ENCODE measurements at places on chromosomes 5 and 9.
A peak's percentile ranks its signal among the peaks of the same experiment; 100 is the strongest.

- DNase-seq, result no peak
These were observed 129.7 kb downstream of the CEMIP2 start for GRCh38 chr9:71638627-71639026.

GRCh38 chr9:110028676-110029075, 179.3 kb downstream of the C9orf152 start:
- DNase-seq, result peak; percentile 52

- DNase-seq, result peak; percentile 50
These were observed 764 bp downstream of the CAMLG start for GRCh38 chr5:134738963-134739661.

GRCh38 chr5:133990396-133990795, 14.4 kb downstream of the VDAC1 start:
- DNase-seq, result no peak

DNA sequence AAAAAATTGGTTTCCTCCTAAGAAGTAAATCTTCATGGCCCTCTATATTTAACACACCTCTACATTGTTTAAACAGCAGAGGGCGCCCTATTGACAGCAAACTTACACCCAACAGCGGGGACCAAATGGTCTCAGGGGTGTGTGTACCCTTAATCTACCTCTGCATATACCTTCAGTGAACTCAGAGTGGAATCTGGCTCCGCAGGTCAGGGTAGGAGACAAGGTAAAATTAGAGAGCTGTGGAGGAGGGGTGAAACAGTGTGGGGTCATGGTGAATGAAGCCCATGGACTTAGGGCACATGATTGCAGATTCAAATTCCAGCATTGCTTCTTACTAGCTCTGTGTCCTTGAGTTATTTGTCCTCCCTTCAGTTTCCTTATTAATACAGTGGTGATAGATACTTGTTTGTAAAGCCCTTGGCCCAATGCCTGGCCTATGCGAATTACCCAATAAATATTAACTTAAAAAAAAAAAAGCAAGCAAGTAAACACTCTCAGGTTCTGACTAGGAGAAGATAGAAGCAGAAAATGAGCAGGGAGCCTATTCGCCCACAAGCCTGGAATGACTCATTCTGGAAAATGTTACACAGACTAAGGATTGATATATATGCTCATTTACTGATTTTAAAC, 122.9 kb downstream of the CAVIN4 start:
- peak; percentile 15 for DNase-seq

DNA sequence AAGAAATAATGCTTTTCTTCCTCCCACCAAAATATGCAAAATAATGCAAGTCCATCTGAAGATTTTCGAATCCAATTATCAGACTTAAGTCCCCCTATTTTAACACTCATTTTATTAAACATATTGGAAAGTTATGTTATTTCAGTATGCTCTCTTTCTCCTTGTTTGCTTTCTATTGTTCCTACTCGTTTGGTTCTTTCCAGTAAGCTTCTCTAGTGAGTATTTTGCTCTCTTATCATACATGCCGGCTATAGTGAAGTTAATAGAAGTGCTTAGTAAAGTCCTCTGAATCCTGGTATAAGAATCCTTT, 517 bp downstream of the ALDH1A1 start:
- no peak for DNase-seq

DNA sequence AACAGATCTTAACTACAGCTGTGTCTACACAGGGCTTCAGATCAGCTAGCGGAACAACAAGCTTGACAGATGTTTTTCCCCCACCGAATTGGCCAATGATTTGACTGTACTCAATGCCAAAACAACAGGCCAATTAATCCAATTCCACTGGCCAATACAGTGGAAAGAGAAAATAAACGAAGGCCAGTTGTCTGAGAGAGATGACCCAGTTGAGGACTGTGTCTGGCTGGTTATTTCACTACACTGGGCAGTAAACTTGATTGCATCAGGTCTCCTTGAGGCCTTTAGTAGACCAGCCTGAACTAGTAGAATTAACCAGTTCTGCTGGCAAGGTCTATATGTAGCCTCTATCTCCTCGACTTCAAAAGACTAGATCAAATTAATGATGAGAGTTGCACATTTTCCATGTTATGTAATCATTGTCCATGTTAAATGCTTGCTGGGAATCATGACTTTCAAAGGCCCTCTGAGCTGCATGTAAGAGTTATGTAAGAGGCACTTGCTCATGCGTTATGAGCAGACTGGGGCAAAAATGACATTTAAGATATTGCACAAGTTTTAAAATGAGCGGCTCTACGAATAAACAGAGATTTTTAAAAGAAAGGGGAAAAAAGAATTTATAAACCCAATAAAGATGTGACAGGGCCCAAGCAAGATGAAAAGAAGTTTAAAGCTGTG, 28.3 kb downstream of the SMIM23 start:
- no peak for DNase-seq

DNA sequence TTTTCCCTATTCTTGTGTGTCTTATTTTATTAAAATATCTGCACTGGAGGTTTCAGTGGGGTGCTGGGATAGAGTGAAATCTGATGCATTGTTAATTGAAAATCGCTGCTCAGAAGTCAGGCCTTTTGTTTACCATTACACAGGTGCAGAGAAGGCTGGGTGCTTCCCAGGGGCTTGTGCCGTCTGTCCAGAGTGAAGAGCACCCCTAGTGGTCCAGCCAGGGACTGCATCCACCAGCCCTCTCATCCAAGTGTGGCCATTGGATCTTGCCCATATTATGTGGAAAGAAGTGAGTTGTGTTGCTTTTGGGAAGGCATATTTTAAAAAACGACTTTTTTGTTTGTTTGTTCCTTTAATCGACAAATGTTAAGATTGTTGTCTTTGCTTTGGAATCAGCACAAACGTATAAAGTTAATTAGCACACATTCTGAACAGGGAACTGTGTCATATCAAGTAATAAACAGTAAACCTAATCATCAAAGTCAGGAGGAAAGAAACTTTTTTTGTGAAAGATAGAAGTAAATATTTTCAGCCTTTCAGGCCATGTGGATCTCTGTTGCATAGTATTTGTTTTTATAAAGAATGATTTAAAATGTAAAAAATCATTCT, 315.6 kb downstream of the MTRR start:
- DNase-seq, result peak; percentile 10

DNA sequence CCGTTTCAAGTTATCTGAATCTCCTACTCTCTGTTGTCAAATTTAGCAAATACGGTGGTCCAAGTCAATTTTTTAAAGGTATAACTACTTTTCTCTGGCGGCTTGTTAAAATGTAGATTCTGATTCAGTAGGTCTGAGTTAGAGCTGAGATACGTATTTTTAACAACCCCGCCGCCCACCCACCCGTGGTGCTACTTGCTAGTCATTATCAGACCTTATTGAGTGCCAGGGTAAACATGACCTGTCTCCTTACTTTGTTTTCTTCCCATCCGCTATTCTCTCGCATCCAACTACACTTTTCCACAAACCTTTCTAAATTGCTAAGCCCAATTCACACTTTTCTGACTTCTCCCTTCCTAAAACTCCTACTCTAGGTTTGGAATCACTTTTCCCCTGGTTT, 694 bp upstream of the PLAA start:
- no peak for DNase-seq

GRCh38 chr9:127890053-127890452, 9.3 kb downstream of the ST6GALNAC6 start:
- peak; percentile 52 for DNase-seq

- no peak for DNase-seq
These were observed 2.7 kb upstream of the PTAR1 start for GRCh38 chr9:69762527-69762926.

- DNase-seq, result no peak
These were observed 21.6 kb downstream of the CSF1R start for GRCh38 chr5:150064681-150065220.

DNA sequence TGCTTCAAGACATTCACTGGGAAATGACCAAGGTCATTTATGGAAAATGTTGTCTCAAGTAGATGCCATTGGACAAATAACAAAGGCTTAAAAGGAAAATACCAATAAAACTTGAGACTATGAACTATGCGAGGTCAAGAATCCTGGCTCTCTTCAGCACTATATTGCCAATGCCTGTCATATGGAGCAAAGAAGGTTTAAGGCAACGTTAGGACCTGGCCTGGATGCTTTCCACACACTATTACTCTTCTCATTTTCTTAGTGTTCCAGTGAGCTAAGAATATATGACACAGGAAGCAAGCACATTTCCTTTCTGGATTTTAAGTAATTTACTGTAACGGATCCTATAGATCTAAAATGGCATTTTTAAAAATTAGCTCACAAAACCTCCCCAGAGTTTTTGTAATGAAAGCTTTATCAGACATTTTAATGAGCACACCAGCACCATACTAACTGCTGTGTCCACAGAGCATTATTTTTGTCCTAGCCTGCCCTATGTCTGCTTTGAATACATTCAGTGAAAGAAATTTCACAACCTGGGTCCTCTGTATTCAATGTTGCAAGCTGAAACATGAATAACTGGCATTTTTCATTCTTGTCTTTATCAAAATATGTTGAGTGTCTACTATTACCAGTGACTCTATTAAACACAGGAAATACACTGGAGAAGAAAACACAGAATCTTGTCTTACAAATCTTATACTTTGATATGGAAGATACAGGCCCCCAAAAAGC, 315.6 kb downstream of the CETN3 start:
- no peak for DNase-seq

- DNase-seq, result no peak
These were observed 6.9 kb downstream of the IL31RA start for GRCh38 chr5:55858104-55858503.

DNA sequence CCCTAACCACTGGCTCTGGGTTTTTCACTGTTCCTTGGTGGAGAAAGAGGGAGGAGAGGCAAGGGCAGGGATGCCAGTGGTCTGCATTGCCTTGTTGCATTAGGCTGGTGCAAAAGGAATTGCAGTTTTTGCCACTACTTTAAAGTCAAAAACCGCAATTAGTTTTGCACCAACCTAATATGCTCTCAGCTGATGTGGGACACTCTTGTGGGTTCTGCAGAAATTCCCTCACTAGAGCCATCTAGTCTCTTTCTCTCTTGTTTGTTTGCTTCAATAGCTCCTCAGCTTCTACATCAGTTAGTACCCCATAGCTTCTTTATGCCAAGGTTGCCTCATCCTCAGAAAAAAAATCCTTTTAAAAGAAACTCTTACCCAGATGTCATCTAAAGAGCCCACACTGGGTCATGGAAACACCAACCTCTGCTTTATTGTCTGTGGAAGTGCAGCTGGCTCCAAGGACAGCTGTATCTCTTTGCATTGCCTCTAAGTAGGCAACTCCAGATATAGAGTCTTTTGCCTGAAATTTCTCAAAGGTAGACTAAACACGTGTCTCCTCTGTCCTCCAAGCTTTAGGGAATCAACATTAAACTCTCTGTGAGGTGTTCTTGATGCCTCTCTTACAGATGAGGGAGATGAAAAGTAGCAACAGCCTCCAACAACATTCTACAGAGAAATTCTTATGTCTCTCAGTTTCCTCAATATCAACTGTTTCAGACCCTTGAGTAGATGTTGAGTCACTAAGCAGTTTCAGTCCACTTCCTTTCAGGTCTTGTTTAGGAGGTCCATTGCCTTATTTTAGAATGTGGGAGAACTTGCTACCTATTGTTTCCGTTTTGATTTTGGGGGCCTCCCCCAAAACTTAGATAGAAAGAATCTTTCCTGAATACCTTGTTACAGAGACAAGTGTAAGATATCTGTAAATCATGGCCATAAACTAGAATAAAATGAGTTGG, 84.9 kb upstream of the MEF2C start:
- DNase-seq, result no peak

GRCh38 chr9:37221489-37222106, 101.2 kb downstream of the ZCCHC7 start:
- no peak for DNase-seq

- DNase-seq, result no peak
These were observed 9.3 kb upstream of the SLC36A3 start for GRCh38 chr5:151312756-151313324.

DNA sequence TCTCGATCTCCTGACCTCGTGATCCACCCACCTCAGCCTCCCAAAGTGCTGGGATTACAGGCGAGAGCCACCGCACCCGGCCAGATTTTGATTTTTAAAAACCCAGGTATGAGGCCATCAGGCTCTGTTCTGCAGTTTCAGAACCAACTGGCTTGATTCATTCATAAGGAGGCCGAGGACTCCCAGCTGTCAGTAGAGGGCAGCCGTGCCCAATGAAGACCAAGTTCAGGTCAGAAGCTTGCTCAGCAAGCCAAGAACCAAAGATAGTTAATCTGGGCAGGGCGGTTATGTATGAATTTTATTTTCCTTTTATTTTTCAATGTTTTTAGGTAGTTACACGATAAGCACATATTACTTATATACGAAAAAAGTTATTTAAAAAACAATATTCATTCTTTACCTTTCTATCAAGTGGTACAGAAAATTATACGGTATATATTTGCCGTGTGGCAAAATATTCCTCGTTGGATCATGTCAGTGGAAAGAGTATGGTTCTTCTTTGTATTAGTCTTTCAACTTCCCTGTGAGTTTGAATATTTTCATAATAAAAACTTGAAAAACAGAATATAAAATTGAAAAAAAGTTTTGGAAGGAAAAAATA, 18.0 kb downstream of the MGAT1 start:
- DNase-seq, result peak; percentile 89

DNA sequence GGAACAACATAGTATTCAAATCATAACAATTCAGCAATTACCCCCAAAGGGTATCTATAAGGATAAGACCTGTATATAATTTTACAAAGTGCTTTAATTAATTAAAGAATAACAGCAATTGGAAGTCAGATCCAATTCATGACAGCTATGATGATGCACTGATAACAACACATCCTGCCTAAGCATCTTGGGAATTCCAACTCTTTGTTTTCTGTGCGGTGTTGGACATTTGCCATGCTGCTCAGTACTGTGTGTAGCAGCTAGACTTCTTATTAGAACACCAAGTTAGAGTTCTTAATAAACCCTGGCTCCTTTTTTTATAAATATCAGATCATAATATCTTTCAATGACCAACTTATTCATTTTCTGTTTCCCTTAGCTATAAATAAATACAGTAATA, 209.0 kb downstream of the SEC61B start:
- DNase-seq, result peak; percentile 79

GRCh38 chr5:174505621-174506020, 218.8 kb upstream of the MSX2 start:
- peak; percentile 72 for DNase-seq

DNA sequence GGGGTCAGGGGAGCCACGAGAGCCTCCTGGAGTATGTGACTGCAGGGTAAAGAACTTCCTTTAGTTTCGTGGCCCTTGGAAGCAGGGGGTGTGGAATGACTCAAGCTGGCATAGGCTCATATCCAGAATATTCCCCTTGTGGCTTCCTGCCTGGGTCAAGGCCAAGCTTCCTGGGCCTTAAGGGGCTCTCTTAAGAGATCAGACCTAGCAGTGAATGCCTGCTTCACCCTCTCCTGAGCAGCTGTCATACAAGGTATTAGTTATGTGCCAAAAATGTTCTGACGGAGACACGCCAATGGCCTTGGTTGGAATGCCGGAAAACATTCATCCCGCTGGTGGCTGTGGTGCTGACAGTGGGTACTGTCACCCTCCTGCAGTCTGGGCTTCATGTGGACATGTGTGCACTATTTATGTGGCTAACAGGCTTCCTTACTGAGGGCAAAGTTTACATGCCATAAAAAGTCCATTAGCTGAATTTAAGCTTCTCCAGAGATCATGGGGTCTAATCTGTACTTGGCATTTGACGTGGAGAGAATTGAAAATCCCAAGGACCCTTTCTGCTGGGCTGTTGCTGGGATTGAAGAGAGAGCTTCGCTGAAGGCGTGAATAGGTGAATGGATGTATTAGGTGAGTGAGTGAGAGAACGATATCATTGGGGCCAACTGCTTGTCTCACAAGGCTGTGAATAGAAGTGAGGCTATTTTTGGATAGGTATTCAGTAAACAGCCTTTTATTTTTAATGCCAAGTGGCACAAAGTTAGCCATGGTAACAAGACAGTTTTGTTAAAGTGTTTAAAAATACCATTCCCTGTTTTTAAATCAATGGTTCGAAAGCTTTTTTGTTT, 156.8 kb downstream of the MACROH2A1 start:
- peak; percentile 64 for DNase-seq
